ENCODE measurements at places on chromosomes 3 and 15.
A peak's percentile ranks its signal among the peaks of the same experiment; 100 is the strongest.

- DNase-seq = no peak
Measured at GRCh38 chr3:33006081-33006480, 54.6 kb downstream of the CCR4 start.

GRCh38 chr3:58485801-58486435, 6.0 kb upstream of the KCTD6 start:
- no peak for DNase-seq

DNA sequence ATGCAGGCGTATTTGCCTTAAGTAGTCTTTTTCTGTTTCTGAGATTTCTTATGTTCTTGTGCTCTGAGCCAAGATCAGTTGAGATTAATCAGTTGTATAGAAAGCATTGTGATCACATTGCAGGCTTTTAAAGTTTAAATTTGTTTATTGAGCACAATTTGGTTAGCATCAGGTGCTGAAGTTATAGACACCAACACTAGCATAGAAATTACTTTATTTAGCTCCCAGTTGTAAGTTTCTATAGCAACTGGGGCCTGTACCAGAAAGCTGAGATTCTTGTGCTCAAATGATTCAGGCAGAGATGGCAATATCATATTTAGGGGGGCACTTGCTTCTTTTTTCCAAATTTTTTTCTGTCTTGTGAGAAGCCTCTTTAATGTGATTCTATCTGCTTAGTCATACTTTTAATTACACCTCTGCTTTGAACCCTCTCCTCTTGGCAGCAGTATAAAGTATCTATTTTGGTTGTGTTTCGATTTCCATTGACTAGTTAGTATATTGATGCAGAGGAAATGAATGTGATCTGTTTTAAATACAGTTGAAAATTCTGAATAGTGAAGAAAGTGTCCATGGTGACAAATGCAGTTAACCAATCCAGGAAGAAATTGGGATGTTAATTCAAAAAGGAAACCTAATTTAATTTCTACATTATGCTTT, 241.7 kb upstream of the GBE1 start:
- DNase-seq = no peak

DNA sequence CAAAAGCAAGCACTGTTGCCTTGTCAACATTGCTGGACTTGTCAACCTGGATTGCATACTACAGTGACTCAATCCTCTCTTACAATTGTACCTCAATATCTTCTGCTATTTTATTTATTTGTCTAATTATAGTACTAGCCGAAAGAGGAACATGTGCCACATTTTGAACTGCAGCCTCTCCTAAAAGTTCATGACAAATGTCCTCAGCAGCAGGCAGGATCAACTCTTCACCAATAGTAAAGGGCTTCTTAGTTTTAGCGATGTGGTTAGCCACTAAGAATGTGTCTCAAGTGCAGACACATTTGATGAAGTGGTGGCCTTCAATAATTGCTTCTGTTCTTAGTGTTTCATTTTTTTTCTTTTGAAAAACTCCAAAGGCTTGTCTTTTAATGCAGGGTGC, 13.2 kb downstream of the DOCK3 start:
- DNase-seq = no peak

GRCh38 chr3:192899540-192899982, 18.1 kb downstream of the MB21D2 start:
- peak; percentile 98 for DNase-seq
